T-helper 2 cell (primary cell): ENCODE measurements at places on chromosomes 3 and 15.

DNA sequence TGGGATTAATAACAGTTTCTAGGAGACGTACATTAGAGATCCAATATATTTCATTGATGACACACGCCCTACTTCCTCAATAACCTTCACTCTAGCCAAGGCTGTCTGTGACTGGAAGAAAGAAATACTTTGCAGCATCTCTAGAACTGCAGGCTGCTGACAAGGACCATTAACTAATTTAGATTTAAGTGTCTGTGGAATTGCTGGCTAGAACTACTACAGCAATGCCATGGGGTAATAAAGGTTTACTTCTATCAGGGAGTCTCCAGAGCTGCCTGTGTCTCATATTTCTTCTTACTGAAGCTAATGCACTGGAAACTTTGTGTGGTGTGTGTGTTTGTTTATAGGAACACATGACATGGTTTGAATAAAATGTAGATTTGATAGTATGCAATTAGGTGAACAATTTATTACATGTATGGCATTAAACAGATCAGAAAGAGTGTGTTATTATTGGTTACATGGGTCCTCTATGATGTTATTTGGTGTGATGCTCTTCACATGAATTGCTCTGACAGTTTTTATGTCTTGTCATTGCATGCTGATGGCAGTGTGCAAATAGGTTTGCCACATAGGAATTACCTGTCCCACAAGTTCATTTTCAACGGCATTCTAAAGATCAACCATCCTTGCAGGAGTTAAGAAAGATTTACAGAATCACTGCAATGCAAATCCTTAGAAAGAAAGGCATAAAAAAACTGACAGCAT lies 916.2 kb upstream of the CADM2 start:
- DNase-seq: no peak

DNA sequence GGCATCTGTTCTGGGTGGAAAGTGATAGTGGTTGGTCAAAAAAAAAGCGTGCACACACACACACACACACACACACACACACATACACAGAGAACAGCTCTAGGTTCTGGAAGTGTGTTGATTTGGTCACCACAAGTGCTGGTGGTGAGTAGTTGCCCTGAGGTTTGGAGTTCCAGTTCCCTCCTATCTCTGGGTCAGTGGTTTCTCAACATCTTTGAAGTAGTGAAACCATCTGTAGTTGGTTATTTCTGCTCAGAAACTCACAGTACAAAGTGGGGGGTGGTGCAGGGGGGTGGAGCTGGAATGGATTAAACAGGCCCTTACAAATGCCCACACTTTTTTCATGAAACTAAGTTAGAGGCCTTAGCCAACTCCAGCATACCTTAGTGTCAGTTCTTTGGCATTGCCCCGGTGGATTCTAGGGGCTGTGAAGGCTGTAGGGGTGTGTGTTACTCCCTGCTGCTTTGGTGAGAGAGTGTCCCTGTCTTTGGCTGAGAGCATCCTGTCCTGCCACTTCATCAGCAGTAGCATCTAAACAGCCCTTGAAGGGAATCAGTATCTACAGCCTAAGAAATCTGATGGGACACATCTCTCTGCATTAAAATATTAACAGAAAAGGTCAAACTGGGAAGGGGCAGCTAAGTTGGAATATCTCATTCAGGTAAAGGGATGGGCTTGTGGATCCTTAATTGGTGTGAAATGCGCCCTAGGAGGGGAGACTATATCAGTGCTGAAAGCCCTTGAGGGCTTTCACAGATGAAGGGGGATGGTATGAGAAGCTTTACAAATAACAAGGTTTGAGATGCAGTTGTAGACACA lies 20.6 kb downstream of the SMAD3 start:
- no peak for DNase-seq

GRCh38 chr15:70615435-70616310 lies 147.7 kb downstream of the UACA start:
- no peak for DNase-seq

- DNase-seq: no peak
These were observed 422.1 kb upstream of the TGFBR2 start for GRCh38 chr3:30184091-30184810.

GRCh38 chr3:67655364-67656121 lies 1.1 kb upstream of the SUCLG2 start:
- peak; percentile 10 for DNase-seq

GRCh38 chr15:78130466-78131294 lies 565 bp downstream of the CIB2 start:
- peak; percentile 20 for DNase-seq

- no peak for DNase-seq
These were observed 34.8 kb downstream of the DENND4A start for GRCh38 chr15:65757256-65757655.

DNA sequence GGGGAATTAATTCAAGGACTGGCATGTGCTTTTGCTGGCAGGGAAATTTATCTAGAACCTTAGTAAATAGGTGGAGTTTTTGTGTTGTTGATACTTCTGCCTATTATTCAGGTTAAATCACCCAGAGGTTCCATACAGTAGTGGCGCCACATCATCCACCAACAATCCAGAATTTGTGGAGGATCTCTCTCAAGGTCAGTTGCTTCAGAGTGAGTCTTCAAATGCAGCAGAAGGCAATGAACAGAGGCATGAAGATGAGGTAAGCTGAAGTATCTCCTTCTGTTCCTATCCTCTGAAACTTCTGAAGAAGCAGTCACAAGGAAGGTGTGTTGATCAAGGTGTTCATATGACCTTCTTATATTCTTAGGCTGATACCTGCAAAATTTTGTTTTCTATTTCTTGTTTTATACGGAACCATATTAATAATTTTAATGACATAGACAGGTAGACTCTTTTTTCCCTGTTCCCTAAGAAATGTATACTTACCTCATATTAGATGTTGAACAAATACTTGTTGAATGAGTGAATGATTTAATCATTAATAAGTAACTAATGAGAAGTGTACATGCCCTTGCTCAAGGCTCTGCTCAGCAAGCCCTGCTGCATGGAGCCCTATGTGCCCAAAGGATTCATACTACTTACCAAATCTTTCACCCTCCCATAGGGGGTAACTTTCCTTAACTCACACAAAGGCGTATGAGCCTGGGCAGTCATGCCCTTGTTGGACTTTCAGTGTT lies 43.6 kb downstream of the HMG20A start:
- no peak for DNase-seq

GRCh38 chr15:50353975-50354837 lies 792 bp downstream of the GABPB1 start:
- DNase-seq: peak; percentile 54

- no peak for DNase-seq
These were observed 99.9 kb downstream of the TLE3 start for GRCh38 chr15:69997813-69998212.

DNA sequence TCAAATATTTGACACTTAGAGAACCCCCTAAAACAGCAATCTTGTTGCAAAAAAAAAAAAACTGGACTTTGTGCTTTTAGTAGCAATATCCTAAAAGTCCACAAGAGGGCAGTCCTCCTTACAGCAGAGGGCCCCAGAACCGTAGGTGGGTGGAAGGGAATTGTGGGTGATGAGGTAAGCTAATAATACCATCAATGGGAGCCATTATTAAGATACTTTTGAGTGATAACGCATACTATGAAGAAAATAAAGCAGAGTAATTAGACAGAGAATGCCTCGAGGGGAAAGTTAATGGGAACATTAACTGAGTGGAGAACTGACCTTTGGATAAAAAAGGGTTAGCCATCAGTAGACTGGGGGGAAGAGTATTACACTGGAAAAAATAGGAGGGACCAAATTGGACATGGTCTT lies 229.9 kb downstream of the THRB start:
- no peak for DNase-seq

- DNase-seq: no peak
These were observed 87.7 kb downstream of the TGFBR2 start for GRCh38 chr3:30694148-30694547.

DNA sequence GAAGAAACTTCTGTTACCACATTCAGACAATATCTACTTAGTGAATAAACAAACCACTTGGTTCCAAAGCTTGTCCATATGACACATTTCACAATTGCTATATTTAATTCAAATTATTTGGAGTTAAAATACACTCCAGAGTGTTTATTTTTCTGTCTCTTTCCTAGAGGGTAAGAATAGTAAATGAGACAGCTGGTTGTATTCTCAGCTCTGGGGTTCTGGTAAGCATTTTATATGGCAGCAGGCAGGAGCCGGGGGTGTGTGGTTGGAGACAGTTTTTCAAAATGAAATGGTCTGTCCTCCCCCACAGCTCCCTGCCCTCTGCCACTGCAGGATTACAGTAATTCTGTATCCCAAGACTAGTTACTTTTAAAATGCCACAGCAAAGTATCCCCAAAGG lies 10.9 kb upstream of the SEC61A1 start:
- no peak for DNase-seq

DNA sequence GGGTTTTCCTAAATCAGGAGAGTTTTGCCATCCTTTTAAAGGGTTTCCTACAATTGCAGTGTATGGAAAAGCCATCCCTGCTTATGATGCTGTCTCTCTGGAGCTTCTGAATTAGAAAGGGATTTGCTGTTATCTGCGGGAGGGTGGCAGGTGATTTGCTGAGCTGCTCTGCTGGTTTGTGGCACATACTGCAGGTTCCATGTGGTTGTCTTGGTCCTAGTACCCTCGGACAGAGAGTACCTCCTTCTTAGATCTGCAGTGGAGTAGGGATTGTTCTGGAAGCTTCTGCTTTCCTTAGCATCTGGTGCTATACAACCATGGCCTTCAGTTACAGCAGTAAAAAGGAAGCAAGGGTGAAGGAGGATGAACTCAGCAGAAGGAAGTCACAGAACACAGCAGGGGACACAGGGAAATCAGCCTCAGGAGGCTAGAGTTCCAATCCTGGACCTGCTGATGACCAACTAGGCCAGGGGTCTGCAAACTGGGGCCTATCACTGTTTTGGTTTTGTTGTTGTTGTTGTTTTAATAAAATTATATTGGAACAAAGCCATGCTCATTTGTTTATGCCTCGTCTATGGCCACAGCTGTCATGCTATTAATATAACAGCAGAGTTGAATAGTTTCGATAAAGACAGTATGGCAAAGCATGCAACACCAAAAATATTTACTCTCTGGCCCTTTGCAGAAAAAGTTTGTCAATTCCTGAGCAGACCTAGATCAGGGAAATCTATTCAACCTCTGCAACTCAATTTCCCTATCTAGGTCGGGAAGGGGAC lies 39.5 kb downstream of the STARD5 start:
- DNase-seq: no peak

- no peak for DNase-seq
These were observed 22.7 kb downstream of the ST6GAL1 start for GRCh38 chr3:186953011-186953487.

DNA sequence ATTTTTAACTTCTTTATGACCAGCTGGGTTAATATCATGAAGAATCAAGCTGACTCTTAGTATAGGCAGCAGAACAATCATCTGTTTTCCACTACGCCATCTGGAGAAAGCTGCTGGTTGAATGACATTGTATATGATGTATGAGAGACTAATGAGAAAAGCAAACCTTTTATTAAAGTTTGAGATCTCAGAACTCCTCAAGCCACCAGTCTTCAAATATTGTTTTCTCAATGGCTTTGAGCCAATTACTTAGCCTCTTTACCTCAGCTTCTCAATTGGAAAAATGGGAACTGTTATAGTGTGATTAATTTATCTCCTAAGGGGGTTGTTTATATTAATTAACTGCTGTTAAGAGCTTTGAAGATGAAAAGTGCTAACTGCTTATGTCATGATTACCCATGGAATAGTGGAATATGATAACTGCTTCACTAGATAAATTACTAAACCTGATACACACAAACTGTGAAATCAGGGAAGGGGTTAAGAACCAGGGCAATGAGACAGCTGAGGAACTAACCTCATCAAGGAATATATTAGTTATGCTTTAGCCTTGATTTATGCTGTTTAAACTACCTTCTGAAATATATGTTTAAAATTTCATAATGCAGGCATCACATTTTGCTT lies 330.1 kb downstream of the SOX2 start:
- DNase-seq: no peak

DNA sequence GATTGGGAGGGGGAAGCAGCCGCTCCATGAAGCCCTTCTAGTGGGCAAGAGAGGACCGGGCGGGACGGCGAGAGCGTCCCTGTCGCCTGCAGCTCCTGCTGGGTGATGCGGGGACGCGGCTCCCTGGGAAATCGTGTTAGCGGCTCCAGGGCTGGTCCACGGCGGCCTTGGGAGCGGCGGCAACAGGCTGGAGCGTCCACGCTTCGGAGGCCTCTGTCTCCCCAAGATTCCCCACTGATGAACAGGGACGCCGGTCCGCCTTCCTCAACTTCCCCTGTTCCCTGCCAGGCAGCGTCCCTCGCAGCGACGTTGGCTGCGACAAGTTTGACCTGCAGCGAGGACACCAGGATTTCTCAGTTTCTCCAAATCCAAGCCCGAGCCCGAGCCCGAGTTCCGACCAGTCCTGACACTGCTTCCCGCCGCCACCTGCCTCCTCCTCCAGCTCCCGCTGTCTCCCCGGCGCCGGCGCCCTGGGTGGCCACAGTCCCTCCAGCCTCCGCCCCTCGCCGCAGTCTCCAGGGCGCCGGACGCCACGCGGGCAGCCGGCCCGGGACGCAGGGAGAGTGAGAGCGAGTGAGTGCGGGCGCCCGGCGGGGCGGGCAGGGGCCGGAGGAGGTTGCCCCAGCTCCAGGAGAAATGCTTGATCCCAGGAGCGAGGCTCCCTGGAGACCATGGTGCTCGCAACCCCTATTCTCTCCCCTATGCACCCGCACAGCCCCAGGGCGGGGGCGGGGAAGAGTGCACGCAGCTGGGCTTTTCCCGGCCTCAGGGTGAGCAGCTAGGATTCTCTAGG lies 78.1 kb upstream of the RNF7 start:
- DNase-seq: no peak

DNA sequence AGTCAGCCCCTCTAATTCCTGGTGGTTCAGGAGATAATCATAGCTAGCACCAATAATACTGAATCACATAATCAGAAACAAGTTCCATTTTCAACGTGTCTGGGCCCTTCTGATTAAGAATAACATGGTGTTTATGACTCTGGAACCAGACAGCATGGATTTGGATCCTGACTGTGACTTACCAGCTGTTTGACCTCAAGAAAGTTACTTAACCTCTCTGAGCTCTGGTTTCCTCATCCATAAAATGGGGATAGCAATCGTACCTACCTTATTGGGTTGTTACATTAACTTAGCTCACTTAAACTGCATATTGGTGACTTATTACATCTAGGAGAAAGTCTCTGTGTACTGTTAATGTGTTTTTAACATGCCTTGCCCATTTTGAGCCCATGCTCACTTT lies 10.7 kb upstream of the TMEM40 start:
- no peak for DNase-seq

DNA sequence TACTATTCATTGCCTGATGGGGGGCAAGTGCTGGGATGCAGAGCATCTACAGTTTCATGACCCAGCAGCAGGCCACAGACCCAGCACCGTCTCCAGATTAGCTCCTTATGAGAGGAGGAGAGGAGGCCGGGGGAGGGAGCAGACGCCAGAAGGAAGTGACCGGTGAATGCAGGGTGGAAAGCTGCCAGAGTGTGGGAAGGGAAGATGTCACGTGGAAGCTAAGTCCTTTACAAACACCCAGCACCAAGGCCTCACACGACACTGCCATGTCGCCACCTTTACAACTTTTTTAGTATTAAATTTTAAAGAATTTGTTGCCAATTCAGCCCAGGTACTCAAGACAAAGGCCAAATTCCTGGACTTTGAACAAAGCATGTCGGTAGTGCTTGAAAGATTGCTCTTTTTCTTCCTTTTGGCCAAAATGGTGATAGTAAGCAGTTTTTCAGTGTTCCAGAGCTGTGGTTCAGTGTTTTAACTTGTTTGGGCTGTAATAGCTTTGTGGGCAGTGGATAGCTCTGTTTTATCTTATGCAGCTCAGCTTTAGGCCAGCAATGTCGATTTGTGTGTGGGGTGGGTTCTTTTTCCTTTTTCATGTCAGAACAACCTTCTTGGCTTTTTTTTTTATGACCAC lies 58.2 kb downstream of the ZBTB38 start:
- no peak for DNase-seq
